ENCODE measurements at places on chromosomes 7 and 10. TPM values are rescaled to one million over a fixed set of nuclear protein-coding genes. Genes with fewer than 3 reads are reported as not detected.

- no peaks in the 10 kb centered on the region for H3K4me1 ChIP-seq
- no peak overlapping the region for H3K27ac ChIP-seq
- H3K4me3 ChIP-seq = no peak overlapping the region
These were observed 84.6 kb upstream of the LYZL1 start for GRCh38 chr10:29204070-29204800.

Gene PRSS37
- total RNA-seq = not detected

Gene UPK3B
- total RNA-seq = 5.1 TPM

DNA sequence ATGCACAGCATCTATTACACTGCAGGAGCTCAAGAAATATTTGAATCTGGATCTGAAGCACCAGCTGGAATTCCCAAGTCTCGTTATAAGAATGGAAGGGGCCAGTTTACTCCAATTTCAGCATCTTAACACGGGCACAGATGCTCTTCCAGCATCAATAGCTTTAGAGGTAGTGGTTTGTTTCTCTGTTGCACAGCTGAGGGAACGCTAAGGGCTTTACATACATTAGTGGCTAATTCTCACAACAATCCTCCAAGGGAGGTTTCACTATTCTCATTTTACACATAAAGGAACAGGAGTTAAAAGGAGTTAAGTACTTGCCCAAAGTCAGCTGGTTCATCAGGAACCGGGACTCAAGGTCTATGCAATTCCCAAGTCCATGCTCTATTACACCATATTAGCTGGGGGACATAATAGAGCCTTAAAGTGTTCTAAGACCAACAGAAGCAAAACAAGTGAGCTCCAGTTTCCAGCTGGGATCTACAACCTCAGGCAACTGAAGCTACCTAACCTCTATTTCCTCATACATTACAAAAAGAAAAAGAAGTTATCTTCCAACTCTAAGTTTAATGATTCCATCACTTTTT is 9.9 kb downstream of the XPNPEP1 start:
- H3K27me3 ChIP-seq = no peaks in the 10 kb centered on the region
- H3K27ac ChIP-seq = peak overlapping the region; percentile 80
- peak overlapping the region; percentile 38 for H3K4me3 ChIP-seq

Gene HOXA1
- 3.1 TPM for total RNA-seq

- no peak for DNase-seq
- H3K4me1 ChIP-seq = no peaks in the 10 kb centered on the region
- no peaks in the 10 kb centered on the region for H3K36me3 ChIP-seq
These were observed 115.2 kb upstream of the RAB18 start for GRCh38 chr10:27388761-27389399.

DNA sequence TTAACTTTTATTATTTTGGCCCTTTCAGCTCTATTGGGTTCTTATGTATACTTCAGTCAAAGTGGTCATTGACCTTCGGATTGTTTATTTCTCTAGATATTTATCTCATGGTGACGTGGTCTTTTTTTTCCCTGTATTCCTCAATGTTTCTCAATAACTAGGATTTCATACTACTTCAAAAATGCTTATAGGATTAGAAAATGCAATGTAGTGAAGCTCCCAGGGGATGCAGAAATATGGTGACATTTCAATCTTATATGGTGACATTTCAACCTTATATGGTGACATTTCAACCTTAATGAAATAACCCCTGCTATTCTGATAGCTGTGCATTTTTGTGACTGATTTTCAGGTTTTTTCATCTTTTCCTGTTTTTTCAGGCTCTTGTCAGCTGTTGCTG is 51.4 kb downstream of the CHRM2 start:
- no peak for DNase-seq
- H3K4me1 ChIP-seq = no peaks in the 10 kb centered on the region
- H3K27ac ChIP-seq = no peak overlapping the region

DNA sequence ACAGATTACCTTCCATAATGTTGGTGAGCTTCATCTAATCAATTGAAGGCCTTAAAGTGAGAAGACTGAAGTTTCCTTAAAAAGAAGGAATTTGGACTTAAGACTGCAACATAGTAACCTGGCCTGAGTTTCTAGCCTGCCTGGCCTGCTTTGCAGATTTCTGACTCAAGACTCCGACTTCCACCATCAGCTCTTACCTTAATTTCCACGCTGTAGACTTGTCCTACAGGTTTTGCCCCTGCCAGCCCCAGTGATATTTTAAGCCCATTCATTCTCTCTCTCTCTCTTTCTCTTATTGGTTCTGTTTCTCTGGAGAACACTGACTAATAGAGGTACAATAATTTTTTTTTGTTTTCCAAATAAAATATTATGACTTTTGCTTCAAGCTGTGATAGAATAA is 862.3 kb upstream of the GHITM start:
- no peak overlapping the region for H3K27ac ChIP-seq
- no peak overlapping the region for H3K4me3 ChIP-seq
- no peaks in the 10 kb centered on the region for H3K4me1 ChIP-seq
- no peak for DNase-seq

DNA sequence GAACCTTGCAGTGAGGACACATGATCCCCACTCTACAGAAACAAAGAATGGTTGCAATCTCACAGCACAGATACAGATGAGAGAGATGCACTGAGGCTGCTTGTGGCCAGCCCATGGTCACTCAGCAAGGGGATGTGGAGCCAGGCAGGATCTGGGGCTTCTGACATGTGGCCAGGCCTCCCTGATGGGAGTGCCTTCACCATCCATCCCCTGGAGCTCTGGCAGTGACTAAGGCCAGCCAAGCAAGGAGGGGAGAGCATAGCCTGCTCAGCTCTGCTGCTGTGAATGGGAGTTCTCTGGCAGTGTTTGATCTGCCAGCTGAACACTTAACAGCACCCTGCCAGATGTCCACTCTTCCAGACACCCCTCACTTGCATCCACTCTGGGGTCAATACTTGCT is 19.8 kb downstream of the C10orf71 start:
- DNase-seq = no peak
- H3K4me3 ChIP-seq = no peak overlapping the region
- no peaks in the 10 kb centered on the region for H3K36me3 ChIP-seq

All from thoracic aorta (tissue), 2 donors.